ENCODE measurements at places on chromosomes 4 and X.

GRCh38 chrX:38178396-38178795, 42.3 kb downstream of the SRPX start:
- DNase-seq, result no peak

- DNase-seq, result no peak
Observed at GRCh38 chr4:108762559-108763225, at the start of gene ETNPPL. TSS of gene ETNPPL (minus strand) at chr4:108763053. CDS start at chr4:108762898, 155 bp downstream.

- DNase-seq, result no peak
Observed at GRCh38 chr4:46878641-46879040, 30.4 kb downstream of the COX7B2 start.

DNA sequence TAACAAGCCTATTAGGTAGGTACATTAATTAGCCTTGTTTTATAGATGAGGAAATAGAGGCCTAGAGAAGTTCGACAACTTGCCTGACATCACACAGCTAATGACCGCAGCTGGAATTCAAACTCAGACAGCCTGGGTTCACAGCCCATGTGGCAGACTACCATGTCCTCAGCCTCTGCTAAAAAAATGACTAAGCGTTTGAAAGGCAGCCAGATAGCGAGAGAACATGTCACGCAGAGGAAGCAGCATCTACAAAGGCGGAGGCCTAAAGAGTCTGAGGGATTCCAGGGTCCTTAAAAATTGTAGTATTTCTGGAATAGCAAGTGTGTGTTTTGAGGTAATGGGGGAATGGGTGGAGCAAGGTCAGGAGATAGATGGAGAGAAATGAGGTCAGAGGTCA, 33.2 kb upstream of the BMP15 start:
- no peak for DNase-seq

- DNase-seq, result no peak
Observed at GRCh38 chr4:83331956-83332355, 2.7 kb downstream of the HPSE start.

- no peak for DNase-seq
Observed at GRCh38 chrX:31508338-31508737, 436.5 kb upstream of the FTHL17 start.

DNA sequence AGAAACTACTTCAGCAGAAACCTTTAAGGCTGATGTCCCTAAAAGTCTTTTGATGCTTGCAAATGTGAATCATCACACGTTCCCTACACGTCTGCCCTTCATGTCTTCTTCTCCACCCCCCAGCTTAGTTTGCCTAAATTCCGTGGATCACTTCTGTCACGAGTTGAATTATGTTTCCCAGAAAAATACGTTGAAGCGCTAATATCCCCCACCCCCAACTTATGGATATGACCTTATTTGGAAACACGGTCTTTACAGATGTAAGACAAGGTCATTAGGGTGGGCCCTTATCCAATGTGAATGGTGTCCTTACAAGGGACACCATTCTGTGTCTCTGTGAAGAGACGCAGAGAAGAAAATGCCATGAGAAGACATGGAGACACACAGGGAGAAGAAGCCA, 2.1 kb upstream of the ZNF518B start:
- DNase-seq, result no peak

GRCh38 chrX:154506483-154507332, 9.3 kb downstream of the FAM3A start:
- no peak for DNase-seq

GRCh38 chr4:55154290-55154880, 29.0 kb upstream of the KDR start:
- DNase-seq, result no peak

- no peak for DNase-seq
Observed at GRCh38 chr4:152281822-152282221, 254.1 kb downstream of the FBXW7 start.

GRCh38 chr4:94741304-94741703, 16.5 kb upstream of the BMPR1B start:
- DNase-seq, result no peak

- no peak for DNase-seq
Observed at GRCh38 chr4:153221783-153222706, 17.8 kb downstream of the TRIM2 start.

GRCh38 chr4:69951602-69952001, 13.9 kb downstream of the CSN2 start:
- no peak for DNase-seq

DNA sequence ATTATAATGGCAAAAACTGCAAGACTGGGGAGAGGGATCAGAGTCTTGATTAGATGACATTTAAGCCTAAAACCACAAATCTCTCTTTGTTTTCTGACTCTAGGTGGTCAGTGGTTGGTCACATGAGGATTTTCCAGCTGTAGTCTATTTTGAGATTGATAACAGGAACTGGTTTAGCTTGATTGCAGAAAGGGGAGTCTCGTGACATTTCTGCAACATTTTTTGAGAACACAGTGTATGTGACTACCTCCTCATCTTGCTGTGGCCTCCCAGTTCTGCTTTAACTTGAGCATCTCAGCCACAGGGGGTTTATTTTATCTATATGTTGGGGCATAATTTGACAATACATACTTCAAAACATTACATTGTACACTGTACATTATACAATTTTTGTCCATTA, 726.4 kb upstream of the MAGEB2 start:
- DNase-seq, result no peak

DNA sequence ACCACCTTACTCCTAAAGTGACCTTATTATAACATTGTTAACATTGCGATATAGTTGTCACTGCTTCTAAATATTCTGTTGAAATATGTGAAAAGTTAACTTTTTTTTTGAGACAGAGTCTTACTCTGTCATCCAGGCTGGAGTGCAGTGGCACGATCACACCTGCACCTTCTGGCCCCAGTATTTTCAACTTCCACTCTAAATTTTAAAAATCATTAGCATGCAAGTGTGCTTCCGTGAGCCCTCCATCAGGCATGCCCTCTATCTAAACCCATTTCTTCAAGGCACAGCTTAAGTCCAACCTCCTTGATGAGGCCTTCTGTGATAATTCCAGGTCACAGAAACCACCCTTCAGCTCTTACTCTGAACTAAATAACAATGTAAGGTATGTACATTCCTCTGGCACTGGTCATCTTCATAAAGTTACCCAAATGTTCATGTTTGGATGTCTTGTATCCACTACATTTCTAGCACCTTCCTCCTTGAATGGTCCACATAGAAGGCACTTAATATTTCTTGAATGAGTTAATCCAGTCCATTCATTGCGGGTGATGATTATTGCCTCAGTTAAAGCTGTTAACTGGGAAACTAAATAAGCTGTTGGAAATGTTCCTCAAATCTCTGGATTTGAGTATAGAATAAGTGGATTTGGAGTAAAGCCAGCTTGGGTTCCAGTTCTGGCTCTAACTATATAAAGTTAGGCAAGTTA, 38.6 kb upstream of the TMEM131L start:
- DNase-seq, result no peak

- no peak for DNase-seq
Observed at GRCh38 chr4:146132445-146132844, 43.1 kb upstream of the LSM6 start.

DNA sequence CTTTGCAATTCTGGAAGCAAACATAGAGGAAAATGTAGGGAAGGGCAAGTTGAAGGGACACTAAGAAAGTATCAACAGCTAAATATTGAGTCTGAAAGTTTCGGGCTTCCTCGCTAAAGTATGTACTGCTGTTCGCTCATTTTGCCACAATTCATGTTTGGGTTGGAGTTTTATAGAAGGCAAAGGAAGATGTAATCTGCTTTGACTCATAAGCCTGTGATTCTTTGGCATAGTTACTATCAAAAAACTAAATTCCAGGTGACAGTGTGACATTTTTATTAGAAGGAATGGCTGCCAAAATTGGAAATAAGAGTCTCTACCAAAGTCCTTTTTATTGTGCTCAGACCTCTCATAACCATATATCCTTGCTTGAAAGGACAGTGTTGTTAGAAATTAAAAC, 336.7 kb upstream of the ADGRL3 start:
- no peak for DNase-seq

- no peak for DNase-seq
Observed at GRCh38 chrX:71579136-71579989, 1.1 kb downstream of the GCNA start.

DNA sequence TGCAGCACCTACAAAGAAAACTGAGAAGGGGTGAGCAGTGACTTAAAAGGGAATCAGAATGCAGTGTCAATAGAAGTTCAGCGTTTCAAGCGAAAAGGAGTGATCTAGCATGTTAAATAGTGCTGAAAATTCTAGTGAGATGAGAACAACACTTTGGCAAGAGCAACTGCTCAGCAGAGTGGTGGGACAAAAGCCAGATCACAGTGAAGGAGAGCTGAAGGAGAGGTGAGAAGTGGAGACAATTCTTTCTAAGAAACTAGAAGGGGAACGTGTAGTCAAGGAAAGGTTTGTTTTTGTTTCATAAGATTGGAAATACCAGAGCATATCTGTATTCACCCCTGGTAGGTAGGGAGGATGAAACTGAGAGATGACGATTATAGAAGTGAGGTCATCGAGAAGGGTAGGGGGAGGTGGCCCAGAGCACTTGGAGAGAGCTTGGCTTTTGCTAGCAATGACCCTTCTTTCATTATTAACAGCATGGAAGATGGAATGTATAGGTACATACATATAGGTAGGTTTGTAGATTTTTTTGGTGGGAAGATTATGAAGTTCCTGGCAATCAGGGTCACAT, 33.7 kb downstream of the SRPX2 start:
- DNase-seq, result no peak

DNA sequence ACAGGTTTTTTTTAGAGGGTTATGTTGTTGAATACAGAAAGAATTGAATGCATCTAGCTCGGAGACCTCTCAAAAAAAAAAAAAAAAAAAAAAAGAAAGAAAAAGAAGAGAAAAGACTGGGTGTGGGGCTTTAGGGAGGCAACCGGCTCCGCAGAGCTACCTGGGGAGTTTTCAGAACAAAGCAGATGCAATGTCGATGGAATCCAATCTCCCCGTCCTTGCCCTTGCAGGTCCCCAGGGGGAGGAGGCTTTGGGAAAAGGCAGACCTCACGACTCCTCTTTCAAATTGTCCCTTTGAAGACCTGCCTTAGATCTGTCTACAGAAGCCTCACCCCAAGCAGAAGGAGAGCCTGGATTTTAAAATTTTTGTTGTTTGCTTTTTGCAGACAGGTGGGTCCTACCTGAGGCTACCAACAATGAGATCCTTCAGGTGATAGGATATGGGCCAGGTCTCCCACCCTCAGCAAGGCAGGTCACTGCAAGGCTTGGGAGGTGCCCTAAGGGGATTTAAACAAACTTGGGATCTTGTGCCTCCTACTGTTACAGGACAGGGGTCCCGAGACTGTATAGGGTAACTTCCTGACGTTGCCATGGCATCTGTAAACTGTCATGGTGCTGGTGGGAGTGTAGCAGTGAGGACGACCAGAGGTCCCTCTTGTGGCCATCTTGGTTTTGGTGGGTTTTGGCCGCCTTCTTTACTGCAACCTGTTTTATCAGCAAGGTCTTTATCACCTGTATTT, 75.2 kb upstream of the PRKX start:
- no peak for DNase-seq

GRCh38 chr4:13597141-13597540, 30.4 kb downstream of the BOD1L1 start:
- no peak for DNase-seq

DNA sequence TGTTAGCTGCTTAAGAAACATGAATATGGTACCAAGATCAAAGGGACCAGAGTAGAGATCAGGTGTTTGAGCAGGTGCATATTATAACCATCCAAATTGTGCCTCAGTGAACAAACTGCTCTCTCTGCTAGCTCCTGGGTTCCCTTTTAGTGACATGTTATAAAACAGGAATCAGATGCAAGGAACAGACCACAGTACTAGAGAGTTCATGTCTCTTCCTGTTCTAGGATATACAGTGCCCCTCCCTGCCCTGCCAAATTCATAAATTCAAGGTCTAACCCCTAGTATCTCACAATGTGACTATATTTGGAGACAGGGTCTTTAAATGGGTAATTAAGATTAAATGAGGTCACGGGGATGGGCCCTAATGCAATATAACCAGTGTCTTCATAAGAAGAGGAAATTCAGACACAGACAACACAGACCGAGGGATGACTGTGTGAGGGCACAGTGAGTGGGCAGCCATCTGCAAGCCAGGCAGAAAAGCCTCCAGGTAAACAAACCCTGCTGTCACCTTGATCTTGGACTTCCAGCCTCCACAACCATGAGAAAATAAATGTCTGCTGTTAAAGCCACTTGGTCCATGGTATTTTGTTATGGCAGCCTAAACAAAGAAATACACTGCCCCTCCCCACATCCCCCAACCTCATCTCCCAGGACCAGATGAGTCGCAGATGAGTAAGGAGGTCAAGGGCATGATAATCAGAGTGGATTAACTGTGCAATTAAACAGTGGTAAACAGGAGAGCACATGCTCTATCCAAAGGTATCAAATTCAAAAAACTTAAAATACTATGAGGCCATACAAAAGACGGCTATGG, 82.5 kb downstream of the RBM47 start:
- DNase-seq, result no peak

- DNase-seq, result no peak
Observed at GRCh38 chrX:11135564-11136185, 24.5 kb downstream of the HCCS start.

- DNase-seq, result no peak
Observed at GRCh38 chrX:20061855-20062254, 54.9 kb downstream of the MAP7D2 start.

- no peak for DNase-seq
Observed at GRCh38 chrX:138011468-138011867, 445.5 kb downstream of the ZIC3 start.

GRCh38 chrX:4181782-4182407, 468.4 kb upstream of the PRKX start:
- DNase-seq, result no peak

GRCh38 chr4:47798165-47798564, 39.7 kb downstream of the CORIN start:
- no peak for DNase-seq

GRCh38 chrX:8841911-8842310, 40.7 kb upstream of the FAM9A start:
- no peak for DNase-seq

- DNase-seq, result no peak
Observed at GRCh38 chrX:129566073-129566472, 26.0 kb downstream of the OCRL start.

DNA sequence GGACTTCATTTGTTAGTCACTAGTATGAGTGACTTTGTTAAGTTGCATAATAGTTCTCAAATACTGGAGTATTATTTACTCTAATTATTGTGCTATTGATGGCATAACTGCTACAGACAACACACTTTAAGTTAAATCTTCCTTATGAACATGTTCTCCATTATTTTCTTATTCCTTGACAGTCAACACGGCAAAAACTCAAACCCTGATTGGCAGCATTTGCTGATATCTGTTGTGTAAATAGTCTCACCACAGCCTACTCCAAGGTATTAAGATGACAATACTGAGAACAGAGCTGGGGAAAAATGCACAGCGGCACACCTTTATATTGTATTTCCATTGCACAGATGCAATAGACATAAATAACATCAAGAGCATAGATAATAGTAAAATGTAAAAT, 568.0 kb upstream of the AADAT start:
- no peak for DNase-seq

DNA sequence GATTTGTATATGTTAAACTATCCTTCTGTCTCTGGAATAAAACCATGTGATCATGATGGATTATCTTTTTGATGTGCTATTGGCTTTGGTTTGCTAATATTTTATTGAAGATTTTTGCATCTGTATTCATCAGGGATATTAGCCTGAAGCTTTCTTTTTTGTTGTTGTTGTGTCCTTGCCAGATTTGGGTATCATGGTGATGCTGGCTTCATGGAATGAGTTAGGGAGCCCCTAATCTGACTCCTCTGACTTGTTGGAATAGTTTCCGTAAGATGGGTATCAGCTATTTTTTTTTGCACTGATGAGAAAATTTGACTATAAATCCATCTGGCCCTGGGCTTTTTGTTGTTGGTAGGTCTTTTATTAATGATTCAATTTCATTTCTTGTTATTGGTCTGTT, 45.7 kb downstream of the ATP10D start:
- no peak for DNase-seq

- no peak for DNase-seq
Observed at GRCh38 chr4:110266136-110266535, 67.7 kb upstream of the ELOVL6 start.
